Neural progenitor cell (in vitro differentiated cells): ENCODE measurements at places on chromosomes 5 and 9. TPM values are rescaled to one million over a fixed set of nuclear protein-coding genes. Genes with fewer than 3 reads are reported as not detected.

The AGXT2 gene
- total RNA-seq = not detected in 2 replicates

The TLX3 gene
- not detected in 2 replicates for total RNA-seq

The C8G gene
- not detected in 2 replicates for total RNA-seq

The TOR1B gene
- total RNA-seq = 12.2 and 19.0 TPM in 2 replicates

The HSD17B3 gene
- not detected in 2 replicates for total RNA-seq

The SREK1 gene
- total RNA-seq = 80.5 and 95.6 TPM in 2 replicates

The FAM169A gene
- 23.8 and 27.4 TPM in 2 replicates for total RNA-seq

The SOX30 gene
- 0.06 and 0.17 TPM in 2 replicates for total RNA-seq

The STK32A gene
- 13.0 and 16.7 TPM in 2 replicates for total RNA-seq

The DND1 gene
- total RNA-seq = 0.37 and 1.1 TPM in 2 replicates

DNA sequence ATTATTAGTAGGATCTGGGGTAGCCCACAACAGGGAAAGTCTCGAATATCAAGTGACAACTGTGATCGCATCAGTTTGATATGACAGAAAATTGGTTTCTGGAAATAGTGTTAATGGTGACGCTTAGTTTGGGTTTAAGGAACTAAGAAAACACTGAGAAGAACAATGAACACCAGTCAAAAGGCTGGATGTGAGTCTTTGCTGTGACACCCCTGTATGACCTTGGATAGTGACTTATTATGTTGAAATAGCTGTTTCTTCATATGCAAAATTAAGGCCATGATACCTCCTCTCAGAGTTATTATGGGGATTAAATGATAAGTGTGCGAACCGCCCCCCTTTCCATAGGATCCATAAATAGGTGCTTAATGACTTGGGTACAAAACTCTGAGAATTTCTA is 926 bp downstream of the DNAJC25 start:
- H3K27ac ChIP-seq = no peak overlapping the region
- peaks cover 13% of the 10 kb centered on the region for H3K4me1 ChIP-seq
- peak overlapping the region; percentile 79 for H3K4me3 ChIP-seq

DNA sequence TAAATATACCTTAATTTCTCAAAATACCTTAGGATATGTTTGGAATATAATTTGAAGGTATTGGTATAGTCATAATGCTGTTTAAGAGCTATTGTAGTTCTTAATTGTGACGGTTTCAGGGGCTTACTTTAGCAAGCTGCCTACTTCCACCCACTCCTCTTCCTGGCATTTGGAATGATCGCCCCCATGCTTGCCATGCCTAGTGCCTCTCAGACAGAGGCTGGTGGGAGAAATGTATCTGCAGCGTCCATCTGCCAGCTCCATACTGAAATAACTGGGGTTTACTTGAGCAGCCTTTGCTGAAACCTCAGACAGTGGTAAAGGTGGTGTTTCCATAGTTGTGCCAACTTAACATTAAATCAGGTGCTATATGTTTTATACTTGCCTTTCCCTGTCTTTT is 52.2 kb downstream of the GABRG2 start:
- DNase-seq = no peak
- no peaks in the 10 kb centered on the region for H3K27me3 ChIP-seq
- no peak overlapping the region for H3K4me3 ChIP-seq
- H3K4me1 ChIP-seq = no peaks in the 10 kb centered on the region

GRCh38 chr5:180908400-180908799 is 9.4 kb downstream of the BTNL8 start:
- no peaks in the 10 kb centered on the region for H3K36me3 ChIP-seq
- H3K4me1 ChIP-seq = no peaks in the 10 kb centered on the region
- no peaks in the 10 kb centered on the region for H3K27me3 ChIP-seq
- DNase-seq = no peak

DNA sequence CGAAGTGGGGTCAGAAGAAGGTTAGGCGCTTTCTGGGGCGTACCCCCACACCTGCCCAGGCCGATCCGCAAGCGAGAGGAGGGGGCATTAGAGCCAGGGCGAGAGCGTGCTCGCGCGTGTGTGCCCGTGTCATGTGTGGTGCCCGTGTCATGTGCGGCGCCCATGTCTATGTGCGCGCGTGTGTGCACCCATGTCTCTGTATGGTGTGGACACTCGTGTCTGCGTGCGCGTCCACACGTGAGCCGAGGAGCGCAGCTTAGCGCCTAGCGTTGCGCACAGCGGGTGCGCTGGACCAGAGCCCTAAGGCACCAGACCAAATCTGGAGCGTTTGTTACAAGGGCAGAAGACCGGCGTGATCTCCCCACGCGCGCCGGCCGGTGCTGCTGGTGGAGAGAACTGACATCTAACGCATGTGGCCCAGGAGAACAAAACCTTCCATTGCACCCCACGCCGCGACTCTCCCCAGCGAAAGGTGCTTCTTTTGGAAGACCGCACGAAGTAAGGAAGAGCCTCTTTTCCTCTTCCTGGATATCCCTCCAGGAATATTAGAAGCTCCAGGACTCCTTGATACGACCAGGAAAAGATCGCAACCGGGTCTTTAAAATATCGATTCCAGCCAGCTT is 644 bp downstream of the NIM1K start:
- H3K27me3 ChIP-seq = peaks cover 49% of the 10 kb centered on the region
- H3K27ac ChIP-seq = no peak overlapping the region
- no peaks in the 10 kb centered on the region for H3K36me3 ChIP-seq
- peak; percentile 39 for DNase-seq
- peaks cover 26% of the 10 kb centered on the region for H3K4me1 ChIP-seq

DNA sequence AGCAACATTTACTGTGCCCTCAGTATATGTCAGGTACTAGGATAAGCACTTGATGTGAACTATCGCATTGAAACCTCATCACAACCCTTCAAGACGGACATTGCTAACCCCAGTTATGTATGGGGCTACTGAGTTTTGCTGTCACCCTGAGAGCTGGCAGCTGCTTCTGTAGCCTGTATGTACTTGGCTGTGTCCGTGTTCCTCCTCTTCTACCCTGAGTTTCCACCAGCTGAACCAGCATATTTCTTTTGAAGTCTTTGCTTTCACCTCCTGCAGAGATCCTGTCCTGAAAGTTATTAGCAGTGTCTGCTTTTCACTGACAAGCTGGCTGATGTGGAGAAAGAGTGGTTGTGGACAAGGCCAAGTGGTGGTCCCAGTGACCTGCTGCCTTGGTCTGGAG is 63.3 kb downstream of the ADGRV1 start:
- peaks cover 8% of the 10 kb centered on the region for H3K36me3 ChIP-seq
- peaks cover 8% of the 10 kb centered on the region for H3K4me1 ChIP-seq
- no peak overlapping the region for H3K27ac ChIP-seq
- H3K4me3 ChIP-seq = no peak overlapping the region
- DNase-seq = no peak

GRCh38 chr5:71899865-71900342 is 180.8 kb downstream of the CARTPT start:
- no peaks in the 10 kb centered on the region for H3K36me3 ChIP-seq
- H3K27me3 ChIP-seq = no peaks in the 10 kb centered on the region
- peaks cover 8% of the 10 kb centered on the region for H3K4me1 ChIP-seq
- H3K4me3 ChIP-seq = no peak overlapping the region

- no peaks in the 10 kb centered on the region for H3K27me3 ChIP-seq
- no peak overlapping the region for H3K27ac ChIP-seq
- DNase-seq = no peak
- H3K36me3 ChIP-seq = no peaks in the 10 kb centered on the region
- H3K4me3 ChIP-seq = no peak overlapping the region
Observed at GRCh38 chr5:58905944-58906343, 323.1 kb downstream of the RAB3C start.

DNA sequence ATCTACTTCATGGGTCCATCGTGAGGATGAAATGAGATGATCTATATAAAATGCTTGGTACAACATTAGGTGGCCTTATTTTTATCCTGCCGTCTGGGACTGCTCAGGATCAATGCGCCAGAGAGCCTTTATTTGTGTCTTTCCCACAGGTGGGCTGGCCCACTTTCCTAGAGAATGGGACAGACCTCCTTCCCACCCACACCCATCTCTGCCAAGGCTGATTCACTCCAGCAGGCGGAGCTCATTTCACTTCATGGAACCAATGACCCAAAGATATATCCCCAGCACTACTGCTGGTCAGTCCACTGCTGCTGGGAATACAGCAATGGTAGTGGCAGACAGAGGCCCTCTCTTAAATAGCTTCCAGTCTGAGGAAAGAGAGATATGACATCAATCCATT is 35.7 kb downstream of the TGFBI start:
- no peaks in the 10 kb centered on the region for H3K4me1 ChIP-seq
- no peaks in the 10 kb centered on the region for H3K36me3 ChIP-seq
- H3K27me3 ChIP-seq = no peaks in the 10 kb centered on the region
- H3K27ac ChIP-seq = no peak overlapping the region
- H3K4me3 ChIP-seq = no peak overlapping the region

GRCh38 chr9:96567203-96567700 is 52.4 kb downstream of the CDC14B start:
- peaks cover 15% of the 10 kb centered on the region for H3K4me1 ChIP-seq
- no peak for DNase-seq
- H3K36me3 ChIP-seq = no peaks in the 10 kb centered on the region
- H3K4me3 ChIP-seq = peak overlapping the region; percentile 85
- no peak overlapping the region for H3K27ac ChIP-seq
- peaks cover 11% of the 10 kb centered on the region for H3K27me3 ChIP-seq

DNA sequence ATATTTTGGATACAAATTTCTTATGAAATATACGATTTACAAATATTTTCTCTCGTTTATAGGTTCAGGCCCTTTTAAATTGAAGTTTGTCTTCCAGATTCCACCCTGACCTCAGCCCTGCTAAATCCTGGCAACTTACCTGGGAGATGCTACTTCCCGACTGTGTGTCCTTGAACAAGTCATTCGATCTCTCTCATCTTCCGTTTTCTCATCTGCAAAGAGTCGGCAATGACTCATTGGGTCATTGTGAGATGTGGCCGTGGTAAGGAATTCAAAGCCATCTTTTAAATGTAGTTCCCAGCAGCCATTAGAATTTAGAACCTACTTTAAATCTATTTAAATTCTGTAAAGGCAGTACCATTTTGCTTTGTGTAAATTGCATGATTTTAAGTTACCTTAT is 72.5 kb downstream of the LHX2 start:
- DNase-seq = no peak
- H3K27me3 ChIP-seq = no peaks in the 10 kb centered on the region
- no peak overlapping the region for H3K27ac ChIP-seq
- H3K4me1 ChIP-seq = no peaks in the 10 kb centered on the region

DNA sequence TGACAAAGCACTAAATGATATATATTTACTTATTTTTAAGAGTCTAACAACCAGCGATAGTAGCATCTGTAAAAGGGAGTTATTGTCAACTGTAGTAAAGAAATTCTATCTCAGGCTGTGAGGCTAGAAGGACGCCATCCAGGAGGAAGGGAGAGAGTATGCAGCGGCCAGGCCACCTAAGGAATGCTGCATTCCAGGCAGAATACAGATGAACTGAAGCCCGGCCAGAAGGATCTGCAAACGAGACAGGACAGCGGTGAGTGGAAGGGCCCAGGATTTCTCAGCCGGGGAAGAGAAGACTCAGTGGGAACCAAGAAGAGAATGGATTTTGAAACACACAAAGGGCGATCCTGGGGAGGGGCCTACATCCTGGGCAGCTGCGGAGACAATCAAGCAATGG is 7.4 kb downstream of the RETREG1 start:
- H3K4me3 ChIP-seq = no peak overlapping the region
- no peak overlapping the region for H3K27ac ChIP-seq
- H3K4me1 ChIP-seq = peaks cover 6% of the 10 kb centered on the region
- no peaks in the 10 kb centered on the region for H3K36me3 ChIP-seq
- peak; percentile 45 for DNase-seq

GRCh38 chr5:138230261-138230660 is 17.1 kb upstream of the CDC23 start:
- DNase-seq = no peak
- H3K4me1 ChIP-seq = no peaks in the 10 kb centered on the region
- no peaks in the 10 kb centered on the region for H3K36me3 ChIP-seq
- no peak overlapping the region for H3K4me3 ChIP-seq

GRCh38 chr5:180596115-180596667 is 4.9 kb upstream of the SCGB3A1 start:
- no peaks in the 10 kb centered on the region for H3K4me1 ChIP-seq
- peaks cover 28% of the 10 kb centered on the region for H3K27me3 ChIP-seq
- no peak overlapping the region for H3K4me3 ChIP-seq
- no peak overlapping the region for H3K27ac ChIP-seq
- H3K36me3 ChIP-seq = no peaks in the 10 kb centered on the region
- no peak for DNase-seq

- no peak overlapping the region for H3K4me3 ChIP-seq
- H3K36me3 ChIP-seq = no peaks in the 10 kb centered on the region
- no peak for DNase-seq
- no peak overlapping the region for H3K27ac ChIP-seq
- H3K27me3 ChIP-seq = no peaks in the 10 kb centered on the region
Observed at GRCh38 chr9:17588395-17588794, 9.5 kb downstream of the SH3GL2 start.

GRCh38 chr9:5670079-5670478 is 41.2 kb downstream of the RIC1 start:
- peaks cover 11% of the 10 kb centered on the region for H3K4me1 ChIP-seq
- no peak for DNase-seq
- no peak overlapping the region for H3K27ac ChIP-seq
- H3K27me3 ChIP-seq = no peaks in the 10 kb centered on the region

GRCh38 chr9:87512311-87512710 is 14.6 kb downstream of the DAPK1 start:
- H3K27ac ChIP-seq = no peak overlapping the region
- DNase-seq = no peak
- H3K36me3 ChIP-seq = no peaks in the 10 kb centered on the region
- H3K27me3 ChIP-seq = no peaks in the 10 kb centered on the region
